Stimulated activated CD4-positive, alpha-beta T cell treated with anti-CD3 and anti-CD28 coated beads, TNF-alpha, amount 100 ng/mL, for 24 hours (primary cell): ENCODE measurements at places on chromosomes 13 and 19.

GRCh38 chr19:1223018-1223855, 14.6 kb downstream of the CBARP start:
- no peak for DNase-seq

GRCh38 chr13:104466016-104466415, 1399.8 kb upstream of the SLC10A2 start:
- no peak for DNase-seq

GRCh38 chr19:3014135-3014534, 14.9 kb downstream of the TLE2 start:
- DNase-seq, result no peak

DNA sequence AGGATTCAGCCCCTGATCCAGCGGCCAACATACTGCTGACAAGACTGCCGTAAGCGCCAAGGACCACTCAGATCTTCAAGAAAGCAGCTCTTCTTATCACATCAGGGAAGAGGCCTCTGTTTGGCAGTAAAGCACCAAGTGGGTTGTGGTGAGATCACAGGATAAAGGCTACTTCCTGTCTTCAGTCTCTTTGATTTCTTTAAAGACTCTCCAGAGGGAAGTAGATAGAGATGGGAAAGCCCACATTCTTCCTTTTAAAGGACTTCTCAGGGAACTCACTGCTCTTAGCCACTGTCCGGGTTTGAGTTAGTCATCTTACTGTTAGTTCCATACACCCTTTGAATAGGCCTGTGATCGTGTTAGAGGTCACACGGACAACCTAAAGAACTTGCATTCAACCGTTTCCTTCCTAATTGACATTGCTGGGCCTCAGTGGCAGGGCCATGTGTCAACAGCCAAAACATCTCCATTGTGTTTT, 47.2 kb upstream of the POMP start:
- no peak for DNase-seq

DNA sequence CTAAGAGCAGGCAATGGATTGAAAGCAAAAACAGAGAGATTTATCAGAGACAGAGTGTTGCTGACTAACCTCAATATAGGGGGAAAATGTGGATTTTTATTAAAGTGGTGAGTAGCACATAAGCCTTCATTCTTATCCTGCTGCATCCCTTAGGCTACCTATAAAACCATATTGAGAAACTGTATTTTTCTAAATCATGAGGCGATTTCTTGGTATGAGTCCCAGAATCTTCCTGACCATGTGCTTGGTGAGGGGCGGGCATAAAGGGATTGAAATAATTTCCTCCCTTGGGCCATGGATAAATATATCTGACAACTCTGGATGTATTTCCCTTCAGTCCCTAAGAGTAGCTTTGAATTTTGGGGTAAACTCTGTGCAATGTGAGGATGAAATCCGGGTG, 72.8 kb downstream of the EFNB2 start:
- no peak for DNase-seq

DNA sequence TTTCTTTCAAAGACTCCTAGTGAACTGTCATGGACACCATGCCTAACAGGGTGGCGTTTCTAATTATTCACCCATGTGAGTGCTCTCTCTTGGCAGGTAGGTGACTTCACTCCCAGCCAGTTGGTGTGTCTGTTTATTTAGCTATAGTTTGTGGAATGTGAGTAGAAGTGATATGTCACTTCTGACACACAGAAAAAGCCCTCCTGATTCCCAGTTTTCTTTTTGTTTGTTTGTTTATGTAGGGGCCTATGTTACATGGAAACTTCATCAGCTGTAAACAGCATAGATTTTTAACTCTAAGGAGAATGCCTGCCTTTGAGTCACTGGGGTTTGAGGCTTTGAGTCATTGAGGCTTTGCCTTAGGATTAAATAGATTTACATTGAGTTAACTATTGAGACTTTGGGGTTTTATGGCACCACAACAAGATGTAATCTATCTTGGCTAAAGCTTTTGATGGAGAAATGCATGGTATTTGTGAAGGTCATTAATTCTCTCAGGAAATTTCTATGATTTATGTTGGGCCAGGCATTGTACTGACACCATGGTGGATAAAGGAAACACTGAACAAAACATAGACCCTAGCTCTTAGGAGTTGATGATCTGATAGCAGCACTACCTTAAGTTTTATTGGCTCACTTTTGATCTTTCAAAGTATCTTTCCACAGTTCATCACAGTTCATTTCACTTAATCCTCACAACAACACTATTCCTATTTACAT, 45.3 kb downstream of the UFM1 start:
- DNase-seq, result no peak
